Stimulated activated naive B cell treated with anti-CD40 and anti-IgM and Interleukin-4, amounts not matched to agents 10 μg/mL and 1 μg/mL and 100 μg/mL, for 72 hours (primary cell): ENCODE measurements at places on chromosomes 2 and 18.

DNA sequence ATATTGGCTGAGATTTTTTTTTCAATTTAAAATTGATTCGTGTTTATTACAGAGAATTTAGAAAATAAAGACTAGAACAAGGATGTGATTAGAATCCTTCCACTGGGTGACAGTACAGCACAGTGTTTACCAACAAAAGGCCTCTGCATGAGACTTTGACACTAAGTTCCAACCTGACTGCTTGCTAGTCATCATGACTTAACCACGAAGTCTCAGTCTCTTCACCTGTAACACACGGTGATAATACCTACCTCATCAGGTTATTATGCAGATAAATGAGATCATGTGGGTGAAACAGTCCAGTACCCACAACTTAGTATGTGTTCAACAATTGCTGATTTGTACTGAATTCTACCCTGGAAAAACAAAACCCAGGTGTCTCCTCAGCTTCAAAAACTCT is 151.2 kb downstream of the STK39 start:
- DNase-seq, result no peak

DNA sequence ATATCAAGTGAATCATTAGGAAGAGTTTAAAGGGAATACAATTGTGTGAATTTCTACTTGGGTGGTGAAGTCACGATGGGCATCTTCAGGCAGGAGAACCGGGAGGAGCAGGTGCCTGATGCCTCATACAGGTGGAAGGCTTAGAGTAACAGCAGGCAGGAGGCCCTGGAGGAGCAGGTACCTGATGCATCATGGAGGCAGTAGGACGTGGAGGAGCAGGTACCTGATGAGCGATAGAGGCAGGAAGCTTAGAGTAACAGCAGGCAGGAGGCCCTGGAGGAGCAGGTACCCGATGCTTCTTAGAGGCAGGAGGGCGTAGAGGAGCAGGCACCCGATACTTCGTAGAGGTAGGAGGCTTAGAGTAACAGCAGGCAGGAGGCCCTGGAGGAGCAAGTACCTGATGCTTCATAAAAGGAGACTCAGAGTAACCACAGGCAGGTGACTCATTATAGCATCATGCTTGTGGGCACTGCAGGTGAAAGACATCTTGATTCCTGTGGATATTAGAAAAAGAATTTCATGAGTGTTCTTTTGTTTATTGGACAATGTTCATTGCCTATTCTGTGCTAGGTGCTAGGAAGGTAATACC is 133.9 kb downstream of the ATP9B start:
- DNase-seq, result no peak

DNA sequence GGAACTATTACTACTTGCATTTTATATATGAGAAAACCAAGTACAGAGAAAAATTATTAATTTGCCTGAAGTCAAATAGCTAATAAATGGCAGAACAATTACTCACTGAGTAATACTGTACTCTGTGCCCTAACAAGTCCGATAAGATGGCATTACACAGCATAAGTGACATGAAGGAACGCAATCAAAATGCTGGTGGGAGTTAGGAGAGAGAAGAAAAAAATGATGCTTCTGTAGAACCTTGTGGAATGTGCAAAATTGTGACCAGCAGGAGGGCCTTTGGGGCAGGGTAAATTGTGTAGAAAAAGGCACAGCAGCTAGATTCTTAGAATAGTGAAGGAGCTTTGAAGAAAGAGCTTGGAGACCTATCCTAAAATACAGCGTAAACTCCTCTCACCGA is 32.9 kb downstream of the EPHA4 start:
- DNase-seq, result no peak

- no peak for DNase-seq
These were observed 95.9 kb upstream of the RMDN2 start for GRCh38 chr2:37829202-37829601.

DNA sequence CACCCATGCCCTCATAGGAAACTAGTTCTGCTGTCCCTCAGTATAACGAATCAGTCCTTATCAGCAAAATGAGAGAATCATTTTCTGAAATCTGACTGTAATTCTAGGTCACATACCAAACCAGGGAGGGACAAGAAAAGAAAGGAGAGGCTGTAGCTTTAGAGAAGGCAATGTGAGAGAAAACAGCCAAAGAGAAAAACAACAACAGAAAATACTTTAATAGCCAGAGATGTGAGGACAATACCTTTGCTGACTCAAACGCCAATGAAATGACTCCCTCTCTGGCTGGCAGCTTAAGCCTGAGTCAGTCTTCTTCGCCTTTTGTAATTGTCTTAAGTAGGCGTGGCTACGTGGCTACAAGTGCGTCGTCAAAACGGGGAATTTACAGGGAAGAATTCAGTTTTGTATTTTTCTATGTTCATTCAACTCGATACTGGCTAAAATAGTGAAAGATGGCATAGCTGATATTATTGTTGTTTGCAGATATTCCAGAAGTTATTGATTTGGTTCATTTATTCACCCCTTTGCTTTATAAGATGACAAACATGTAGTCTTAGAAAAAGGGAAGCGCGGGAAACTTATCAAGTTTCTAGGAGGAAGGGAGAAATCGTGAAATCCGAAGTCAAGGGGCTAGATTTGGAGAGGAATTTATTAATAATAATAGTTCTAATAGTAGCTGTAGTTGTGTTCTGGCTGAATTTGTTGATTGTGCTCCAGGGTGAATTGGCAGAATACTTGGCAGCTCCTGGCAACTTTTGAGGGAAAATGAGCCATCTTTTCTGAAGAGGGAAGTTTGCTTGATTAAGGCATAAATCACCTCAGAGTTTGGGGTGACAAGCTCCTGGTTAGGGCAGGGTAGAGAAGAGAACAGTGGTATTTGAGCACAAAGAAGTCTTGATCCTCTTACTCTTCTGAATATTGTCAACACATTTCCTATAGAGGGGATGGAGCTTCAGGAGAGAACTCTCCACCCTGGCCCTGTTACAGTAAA is at the start of gene IL1A:
Gene IL1A, minus strand, starts transcription at position 295 of the 991 bp plus-strand sequence. CDS start 723 bp downstream, outside the sequence.
- no peak for DNase-seq

DNA sequence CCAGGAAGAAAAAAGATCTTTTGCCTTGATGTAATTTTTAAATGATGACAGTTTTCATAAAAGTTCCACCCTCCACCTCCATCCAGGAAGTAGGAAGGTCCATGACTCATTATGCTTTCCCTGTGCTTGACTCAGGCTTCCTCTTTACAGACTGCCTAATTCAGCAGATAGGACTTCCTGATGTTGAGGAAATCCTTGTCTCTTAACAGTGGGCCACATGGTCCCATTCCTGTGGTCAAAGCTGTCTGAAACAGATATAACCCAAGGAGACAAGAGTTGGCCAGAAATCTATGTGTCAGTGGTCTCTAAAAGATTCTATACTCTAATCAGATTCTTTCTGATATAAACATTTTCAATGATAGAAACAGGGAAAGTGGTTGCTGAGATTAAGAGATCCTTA is 119.1 kb downstream of the BAZ2B start:
- DNase-seq, result no peak

DNA sequence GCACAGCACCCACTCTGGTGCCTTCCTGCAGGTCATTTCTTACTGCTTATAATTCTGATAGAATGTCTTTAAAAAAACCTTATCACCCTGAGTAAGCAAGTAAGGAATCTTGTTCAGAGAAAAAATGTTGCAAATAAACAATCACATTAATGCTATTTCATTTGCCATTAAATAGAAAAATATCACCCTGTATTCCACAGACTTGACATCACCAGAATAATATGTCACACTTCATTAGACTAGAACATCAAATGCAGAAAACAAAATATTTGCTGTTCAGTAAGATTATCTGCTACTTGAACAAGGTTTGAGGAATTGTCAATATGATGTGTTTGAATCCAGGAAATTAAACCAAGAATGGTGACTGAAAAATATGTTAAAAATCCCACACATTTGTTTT is 236.6 kb upstream of the MMADHC start:
- no peak for DNase-seq

DNA sequence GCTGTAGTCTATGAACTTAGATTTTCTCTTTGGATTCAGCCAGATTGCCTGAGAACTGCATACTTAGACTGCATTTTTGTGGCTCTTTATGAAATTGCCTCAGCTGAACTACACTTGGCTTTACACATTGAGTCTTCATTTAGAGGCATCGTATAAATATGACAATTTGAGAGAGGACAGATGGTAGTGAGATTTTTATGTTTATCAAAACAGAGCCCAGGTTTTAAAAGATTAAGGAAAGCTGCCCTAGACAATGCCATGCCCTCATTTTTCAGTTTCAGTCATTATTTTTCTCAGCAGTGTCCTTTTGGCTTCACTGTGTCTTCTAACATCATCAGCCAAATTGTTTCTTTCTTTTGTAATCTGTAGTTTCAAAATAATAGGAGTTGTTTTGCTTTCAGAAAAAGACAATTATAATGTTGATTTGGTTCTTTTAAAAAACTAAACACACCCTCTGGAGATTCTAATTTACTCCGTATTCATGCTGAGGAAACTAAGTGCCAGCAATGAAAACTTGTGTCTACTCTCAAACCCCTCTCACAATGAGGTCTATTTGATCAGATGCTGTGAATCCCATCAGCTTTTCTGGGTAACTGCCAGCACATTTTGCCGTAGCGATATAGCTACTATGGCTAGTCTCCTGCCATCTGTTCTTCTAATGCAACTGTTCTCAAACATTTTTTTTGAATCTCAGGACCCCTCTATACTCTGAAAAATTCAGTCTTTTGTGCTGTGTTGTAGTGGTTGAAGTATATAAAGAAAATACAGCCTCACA is 46.2 kb downstream of the TWSG1 start:
- no peak for DNase-seq

DNA sequence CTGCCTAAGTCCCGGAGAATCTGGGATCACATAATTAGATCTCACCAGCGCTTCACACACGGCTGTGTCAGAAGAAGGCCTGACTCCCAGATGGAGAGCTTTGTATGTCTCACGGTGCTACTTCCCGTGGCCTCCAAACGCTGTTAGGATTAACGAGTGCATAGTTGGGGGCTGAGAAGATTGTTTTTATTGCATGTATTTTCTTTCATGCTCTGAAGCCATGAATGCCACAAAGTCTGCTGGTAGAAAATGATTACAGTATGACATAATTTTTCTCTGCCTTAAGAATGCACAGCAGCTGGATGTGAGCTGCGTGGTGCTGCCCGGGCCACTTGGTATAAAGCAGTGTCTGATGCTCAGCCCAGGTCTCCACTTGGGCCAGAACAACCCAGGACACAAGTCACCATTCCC is 166.5 kb downstream of the SEPTIN10 start:
- no peak for DNase-seq

- DNase-seq, result no peak
These were observed 468.2 kb upstream of the TNP1 start for GRCh38 chr2:217327953-217328621.

DNA sequence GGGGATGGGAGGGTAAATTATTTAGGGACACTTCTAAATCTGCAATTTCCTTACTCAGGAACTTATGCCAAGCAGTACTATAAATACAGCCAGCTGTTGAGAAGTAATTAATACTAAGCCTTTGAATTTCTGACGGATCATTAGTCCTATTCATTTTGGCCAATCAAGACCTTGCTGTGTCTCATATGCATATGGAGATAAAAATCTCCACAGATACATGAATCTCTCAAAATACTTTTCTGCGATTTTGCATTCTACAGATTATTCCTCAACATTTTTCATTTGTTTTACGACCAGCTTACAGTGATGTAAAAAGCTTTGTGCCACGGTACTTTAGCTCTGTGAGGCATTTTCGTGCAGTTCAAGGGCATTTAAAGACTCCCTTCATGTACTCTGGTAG is 16.7 kb downstream of the LANCL1 start:
- DNase-seq, result no peak

DNA sequence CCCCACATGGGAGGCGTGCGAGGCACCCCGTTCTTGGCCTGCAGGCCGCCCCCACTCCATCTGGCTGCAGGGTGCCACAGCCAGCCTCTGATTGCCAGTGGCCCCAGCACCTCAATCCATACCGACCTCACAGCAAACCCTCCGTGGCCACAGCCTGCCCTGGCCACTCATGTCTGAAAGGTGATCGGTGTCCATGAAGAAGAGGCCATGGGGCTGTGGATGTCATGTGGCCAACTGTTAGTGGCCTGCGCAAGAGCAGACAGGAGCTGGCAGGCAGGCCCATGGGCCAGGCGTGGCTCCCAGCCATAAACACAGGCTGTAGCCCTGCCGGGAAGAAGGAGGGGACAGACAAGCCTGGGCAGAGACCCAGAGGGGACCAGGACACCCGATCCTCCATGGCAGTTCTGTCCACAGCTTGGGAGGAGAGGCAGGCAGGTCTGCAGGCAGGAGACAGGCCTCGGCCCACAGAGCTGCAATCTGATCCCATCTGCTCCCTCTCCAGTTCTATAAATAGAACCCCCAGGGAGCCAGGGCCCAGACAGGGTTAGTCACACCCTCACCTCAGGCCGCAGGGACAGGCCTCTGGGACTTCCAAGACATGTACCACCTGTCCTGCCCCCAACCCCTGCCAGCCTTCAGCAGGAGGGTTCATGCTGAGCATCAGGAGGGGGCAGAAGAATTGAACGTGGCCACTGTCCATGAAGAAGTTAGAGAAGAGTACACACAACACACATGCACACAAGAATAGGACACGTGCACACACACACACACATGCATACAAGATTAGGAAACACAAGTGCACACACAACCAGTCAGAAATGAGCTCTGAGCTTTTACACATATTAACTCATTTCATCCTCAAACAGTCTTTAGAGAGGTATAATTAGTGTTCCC is 16.9 kb downstream of the STEAP3 start:
- DNase-seq, result no peak

DNA sequence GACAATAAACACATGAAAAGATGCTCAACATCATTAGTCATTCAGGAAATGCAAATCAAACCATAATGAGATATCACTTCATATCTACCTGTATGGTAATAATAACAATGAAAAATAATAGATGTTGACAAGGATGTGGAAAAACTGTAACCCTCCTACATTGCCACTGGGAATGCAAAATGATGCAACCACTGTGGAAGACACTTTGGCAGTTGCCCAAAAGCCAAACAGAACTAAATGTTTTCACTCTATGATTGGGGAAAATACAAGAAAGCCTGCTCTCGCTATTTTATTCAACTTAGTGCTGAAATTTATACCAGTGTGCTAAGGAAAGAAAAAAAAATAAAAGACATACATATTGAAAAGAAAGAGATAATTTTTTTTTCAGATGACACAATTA is 934.5 kb downstream of the CNTNAP5 start:
- no peak for DNase-seq

- peak; percentile 44 for DNase-seq
These were observed at the start of gene LIPG for GRCh38 chr18:49561289-49562193. LIPG (plus strand) TSS chr18:49562057; CDS start chr18:49562309, 252 bp downstream.

- DNase-seq, result no peak
These were observed 320.5 kb upstream of the ZNF521 start for GRCh38 chr18:25672490-25672889.
